ENCODE measurements at places on chromosomes 1 and 21.

DNA sequence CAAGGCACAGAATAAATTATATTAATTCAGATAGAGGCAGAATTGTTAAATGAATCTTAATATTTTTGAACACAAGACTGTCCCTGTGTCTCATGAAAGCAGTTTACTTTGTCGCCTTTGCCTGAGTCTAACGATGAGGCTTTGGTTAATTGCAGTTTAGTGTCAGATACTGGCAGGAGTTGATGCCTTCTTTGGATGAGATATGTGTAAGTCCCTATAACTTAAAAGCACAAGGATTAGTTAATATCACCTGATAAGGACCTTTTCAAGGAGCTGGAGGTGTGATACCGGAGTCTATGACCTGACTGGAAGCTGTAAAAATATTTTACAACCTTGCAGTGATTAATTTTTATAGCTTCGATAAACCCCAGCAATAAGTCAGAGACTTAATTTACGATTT is 2.0 kb upstream of the SIKE1 start:
- DNase-seq: no peak

- no peak for DNase-seq
These were observed 37.8 kb downstream of the GABPB2 start for GRCh38 chr1:151108331-151108730.

- no peak for DNase-seq
These were observed 31.9 kb upstream of the COL6A2 start for GRCh38 chr21:46065914-46066551.

GRCh38 chr1:41461790-41462679 is 22.4 kb downstream of the EDN2 start:
- DNase-seq: no peak

GRCh38 chr1:2341706-2342383 is 49.5 kb downstream of the MORN1 start:
- DNase-seq: no peak

GRCh38 chr1:211329764-211330201 is 3.1 kb downstream of the TRAF5 start:
- no peak for DNase-seq

DNA sequence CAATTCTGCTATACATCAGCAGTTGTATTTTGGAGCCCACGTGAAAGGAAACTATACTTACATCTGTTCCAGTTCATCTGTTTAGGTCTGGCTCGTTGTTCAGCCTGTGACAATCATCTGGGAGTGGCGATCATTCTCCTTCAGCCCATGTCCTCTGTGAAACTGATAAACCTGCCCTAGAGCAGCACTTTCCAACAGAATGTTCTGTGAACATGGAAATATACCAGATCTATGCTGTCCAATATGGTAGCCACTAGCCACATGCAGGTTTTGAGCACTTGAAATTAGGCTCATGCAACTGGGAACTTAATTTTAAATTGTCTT is 24.5 kb upstream of the COQ8A start:
- DNase-seq: no peak

- DNase-seq: no peak
These were observed 3.2 kb upstream of the QSOX1 start for GRCh38 chr1:180151508-180151907.

GRCh38 chr1:50493710-50494109 is 70.5 kb upstream of the DMRTA2 start:
- DNase-seq: no peak

- no peak for DNase-seq
These were observed 6.8 kb upstream of the ZBTB40 start for GRCh38 chr1:22444856-22445255.

GRCh38 chr1:70866542-70867264 is 180.9 kb downstream of the PTGER3 start:
- peak; percentile 99 for DNase-seq

- no peak for DNase-seq
These were observed 550.0 kb downstream of the KIF26B start for GRCh38 chr1:245704765-245705164.

GRCh38 chr1:246690100-246690499 is 34.1 kb upstream of the SCCPDH start:
- DNase-seq: no peak

DNA sequence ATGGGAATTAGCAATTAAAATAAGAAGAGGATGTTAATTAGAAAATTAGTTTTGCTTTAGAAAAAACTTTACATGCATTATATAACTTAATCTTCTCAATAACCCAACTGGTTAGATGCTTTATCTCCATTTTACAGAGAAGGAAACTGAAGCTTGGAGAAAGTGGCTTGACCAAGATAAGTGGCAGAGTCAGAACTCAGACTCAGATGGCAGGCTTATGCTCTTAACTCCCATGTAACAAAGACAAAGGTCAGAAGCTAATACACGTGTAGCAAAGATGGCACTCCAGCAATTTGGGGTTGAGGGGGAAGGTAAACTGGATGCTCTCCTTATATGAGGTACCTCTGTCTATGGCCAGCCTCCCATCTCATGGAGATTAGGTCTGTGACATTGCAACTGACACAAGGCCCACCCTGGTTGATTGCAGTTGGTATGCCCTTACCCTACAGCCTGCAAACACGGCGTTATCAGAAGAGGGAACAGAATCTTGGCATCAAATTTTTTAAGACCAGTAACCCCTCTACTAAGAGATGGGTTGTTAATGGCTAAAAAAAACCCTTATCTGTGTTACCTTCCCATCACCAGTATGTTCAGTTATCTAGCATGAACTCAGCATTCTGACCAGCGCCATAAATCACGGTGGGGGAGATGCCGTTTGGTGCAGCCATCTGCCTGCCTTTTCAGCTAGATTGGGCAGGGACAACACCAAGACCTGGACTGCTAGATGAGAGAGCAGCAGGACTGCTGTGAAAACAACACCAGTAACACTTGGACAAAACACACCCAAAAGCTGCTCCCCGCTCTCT is 97.0 kb downstream of the UBR4 start:
- no peak for DNase-seq

DNA sequence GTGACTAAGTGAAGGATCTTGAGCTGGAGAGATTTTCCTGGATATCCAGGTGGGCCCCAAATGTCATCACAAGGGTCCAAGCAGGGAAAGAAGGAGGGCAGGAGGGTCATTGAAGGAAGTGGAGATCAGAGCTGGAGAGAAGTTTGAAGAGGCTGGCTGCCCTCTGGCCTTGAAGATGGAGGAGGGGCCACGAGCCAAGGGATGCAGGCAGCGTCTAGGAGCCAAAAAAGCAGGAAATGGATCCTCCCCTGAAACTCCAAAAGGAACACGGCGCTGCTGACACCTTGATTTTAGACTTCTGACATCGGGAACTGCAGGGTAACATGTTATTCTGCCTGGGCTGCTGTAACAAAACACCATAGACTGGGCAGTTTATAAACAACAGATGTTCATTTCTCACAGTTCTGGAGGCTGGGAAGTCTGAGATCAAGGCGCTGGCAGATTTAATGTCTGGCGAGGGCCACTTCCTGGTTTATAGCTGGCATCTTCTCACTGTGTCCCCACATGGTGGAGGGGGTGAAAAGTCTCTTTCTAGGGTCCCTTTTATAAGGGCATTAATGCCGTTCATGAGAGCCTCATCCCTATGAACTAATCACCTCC is 28.8 kb upstream of the ZBTB21 start:
- no peak for DNase-seq

- peak; percentile 86 for DNase-seq
These were observed 47.6 kb downstream of the FCRL3 start for GRCh38 chr1:157652859-157653493.

DNA sequence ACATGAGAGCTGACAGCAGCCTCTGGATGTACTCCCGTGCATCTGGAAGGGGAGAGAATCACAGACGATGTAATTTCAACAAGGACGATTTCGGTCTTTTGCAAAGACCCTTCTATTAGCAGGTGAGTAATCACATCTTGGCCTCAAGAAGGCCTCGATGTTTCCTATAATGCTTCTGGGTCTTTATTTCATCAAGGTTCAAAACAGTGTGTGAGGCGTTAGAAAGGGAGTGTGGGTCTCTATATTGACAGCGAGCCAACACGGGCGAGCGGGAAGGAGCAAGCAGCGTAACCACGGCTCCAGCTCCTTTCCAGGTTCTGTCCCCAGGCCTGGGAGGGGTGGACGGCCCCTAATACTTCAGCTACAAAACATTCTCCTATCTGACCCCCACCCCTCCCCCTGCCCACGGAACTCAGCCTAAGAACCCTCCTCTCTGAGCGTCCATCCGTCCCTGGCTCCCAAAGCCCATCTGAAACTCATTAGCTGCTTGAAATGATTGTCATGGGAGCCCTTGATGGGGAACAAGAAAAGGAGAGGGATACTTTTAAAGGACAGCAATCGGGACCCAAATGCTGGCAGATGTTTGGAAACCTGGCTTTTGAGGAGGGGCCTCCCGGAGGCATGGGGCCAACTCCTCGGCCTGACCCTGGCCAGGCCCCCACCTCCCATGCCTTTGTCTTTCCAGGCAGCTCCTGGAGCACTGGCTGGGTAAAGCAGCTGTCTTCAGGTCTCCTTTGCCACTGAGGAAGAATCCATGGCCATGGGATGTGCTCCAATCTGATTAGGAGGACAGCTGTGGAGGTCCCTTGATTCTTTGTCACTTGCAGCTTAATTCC is 250.8 kb downstream of the FOXD2 start:
- no peak for DNase-seq

All from Jurkat, Clone E6-1 (cell line).